Activated T-helper 1 cell treated with anti-CD3 and anti-CD28 coated beads, Interleukin-12 subunit alpha, Interleukin-12 subunit beta, Interleukin-2, Interleukin-4 antibody, amounts not matched to agents 30 ng/mL and 10 ng/mL and 1 ng/mL, durations not matched to agents 14 hours and 24 hours and 36 hours (primary cell): ENCODE measurements at places on chromosomes 13 and 19.

DNA sequence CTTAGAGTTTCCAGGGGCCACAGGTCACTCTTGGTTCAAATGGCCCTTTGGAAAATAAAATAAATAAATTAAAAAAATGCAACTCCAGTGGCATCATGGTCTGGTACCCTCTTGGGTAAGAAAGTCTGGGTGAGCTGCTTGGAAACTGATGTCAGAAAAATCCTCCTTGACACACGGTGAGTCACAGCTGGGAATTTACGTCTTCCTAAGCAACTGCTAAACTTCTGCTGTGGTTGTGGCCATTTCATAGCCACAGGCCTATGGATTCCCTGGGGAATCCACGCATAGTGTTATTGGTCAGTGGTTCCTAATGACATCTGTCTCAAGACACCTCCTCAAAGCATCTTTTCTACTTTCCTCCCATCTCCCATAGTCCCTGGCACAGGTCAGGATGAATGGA lies 220.8 kb downstream of the COG6 start:
- no peak for DNase-seq

GRCh38 chr13:97639236-97639635 lies 205.3 kb downstream of the RAP2A start:
- DNase-seq: no peak

DNA sequence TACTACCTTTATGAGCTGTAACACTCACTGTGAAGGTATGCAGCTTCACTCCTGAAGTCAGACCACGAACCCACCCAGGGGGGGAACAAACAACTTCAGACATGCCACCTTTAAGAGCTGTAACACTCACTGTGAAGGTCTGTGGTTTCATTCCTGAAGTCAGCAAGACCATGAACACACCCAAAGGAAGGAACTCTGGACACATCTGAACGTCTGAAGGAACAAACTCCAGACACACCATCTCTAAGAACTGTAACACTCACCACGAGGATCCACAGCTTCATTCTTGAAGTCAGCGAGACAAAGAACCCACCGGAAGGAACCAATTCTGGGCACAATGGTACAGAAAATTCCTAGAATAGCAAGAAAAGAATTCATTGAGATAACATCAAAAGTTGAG lies 1796.5 kb upstream of the MIR17HG start:
- no peak for DNase-seq

DNA sequence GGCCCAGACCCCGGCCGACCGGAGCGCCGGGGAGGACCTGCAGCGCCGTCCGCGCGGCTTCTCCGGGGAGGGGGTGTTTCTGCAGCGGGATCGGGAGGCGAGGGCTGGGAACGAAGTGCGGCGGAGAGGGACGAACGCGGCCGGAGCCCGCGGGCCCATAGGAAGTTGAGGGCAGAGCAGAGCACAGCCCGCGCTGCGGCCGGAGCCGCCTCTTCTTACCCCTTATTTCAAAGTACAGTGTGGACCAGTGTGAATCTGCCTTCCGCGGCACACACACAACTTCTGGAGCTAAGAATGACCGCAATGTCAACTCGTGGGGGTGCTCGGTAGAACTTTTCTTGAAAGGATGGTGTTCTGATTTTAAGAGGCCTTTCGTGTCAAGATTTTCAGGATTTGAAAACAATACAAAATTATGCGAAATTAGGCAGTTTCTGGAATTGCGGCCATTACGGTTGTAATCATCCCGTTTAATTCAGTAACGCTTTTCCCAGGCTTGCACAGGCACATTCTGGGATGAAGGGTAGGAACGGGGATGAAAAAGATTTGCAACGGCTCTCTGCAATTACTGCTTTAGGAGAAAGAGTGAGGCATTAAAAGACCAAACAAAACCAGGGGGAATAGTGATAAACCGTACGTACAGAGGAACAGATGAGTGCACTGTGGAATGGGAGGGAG lies 821 bp downstream of the TDRD3 start:
- DNase-seq: no peak

GRCh38 chr13:110470272-110471009 lies 91.1 kb downstream of the RAB20 start:
- DNase-seq: no peak

DNA sequence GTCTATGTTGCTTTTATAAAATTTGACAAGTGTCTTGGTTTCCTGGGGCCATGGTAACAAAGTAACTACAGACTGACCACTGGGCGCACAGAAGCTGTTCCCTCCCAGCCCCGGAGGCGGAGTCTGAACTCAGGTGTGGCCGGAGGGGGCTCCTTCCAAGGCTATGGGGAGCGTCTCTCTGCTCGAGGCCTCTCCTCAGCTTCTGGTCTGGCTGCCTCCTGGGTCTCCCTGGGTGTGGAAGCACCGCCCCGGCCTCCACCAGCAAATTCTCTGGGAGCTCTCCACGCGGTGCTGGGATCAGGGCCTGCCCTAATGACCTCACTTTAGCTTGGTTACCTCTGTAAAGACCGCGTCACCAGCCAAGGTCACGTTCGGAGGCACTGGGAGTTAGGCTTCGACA lies 45.7 kb upstream of the F7 start:
- DNase-seq: no peak

- no peak for DNase-seq
Measured at GRCh38 chr13:25329706-25330105, 28.3 kb downstream of the NUP58 start.

GRCh38 chr13:36509369-36509768 lies 77.1 kb downstream of the CCNA1 start:
- DNase-seq: no peak

DNA sequence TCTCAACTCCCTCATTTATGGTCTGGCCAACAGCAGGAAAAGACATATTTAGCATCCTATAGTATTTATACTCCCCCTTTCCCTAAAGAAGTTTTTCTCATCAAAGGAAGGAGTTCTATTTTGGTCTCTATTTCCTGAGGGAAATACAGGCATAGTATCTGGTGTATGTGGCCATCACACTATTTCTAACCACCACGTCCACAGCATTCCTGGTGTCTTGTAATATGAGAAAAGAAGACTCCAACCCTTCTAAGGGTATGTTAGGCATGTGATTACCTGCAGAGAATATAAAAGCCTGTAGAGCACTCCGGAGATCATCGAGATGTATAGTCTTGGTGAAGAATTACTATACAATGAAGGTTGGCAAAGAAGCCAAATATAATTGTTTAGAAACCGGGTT lies 137.4 kb downstream of the VWA8 start:
- DNase-seq: no peak

- DNase-seq: no peak
Measured at GRCh38 chr19:44939668-44940067, 2.4 kb upstream of the APOC4 start.

DNA sequence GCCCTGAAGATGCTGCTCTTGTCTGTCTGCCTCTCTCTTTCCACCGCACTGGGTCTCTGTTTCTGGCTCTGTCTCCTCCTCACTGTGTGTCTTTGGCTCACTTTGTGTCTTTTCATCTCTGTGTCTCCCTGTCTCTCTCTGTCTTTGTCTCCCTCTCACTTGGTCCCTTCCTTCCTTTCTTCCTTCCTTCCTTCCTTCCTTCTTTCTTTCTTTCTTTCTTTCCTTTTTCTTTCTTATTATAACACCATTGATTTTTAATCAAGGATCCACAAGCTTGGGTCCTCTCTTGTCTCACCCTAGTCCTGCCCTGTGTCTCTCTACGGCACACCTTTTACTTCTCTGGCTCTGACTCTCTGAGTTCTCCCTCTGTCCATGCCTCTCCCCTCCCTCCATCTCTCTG lies 14.3 kb downstream of the CD177 start:
- DNase-seq: no peak

DNA sequence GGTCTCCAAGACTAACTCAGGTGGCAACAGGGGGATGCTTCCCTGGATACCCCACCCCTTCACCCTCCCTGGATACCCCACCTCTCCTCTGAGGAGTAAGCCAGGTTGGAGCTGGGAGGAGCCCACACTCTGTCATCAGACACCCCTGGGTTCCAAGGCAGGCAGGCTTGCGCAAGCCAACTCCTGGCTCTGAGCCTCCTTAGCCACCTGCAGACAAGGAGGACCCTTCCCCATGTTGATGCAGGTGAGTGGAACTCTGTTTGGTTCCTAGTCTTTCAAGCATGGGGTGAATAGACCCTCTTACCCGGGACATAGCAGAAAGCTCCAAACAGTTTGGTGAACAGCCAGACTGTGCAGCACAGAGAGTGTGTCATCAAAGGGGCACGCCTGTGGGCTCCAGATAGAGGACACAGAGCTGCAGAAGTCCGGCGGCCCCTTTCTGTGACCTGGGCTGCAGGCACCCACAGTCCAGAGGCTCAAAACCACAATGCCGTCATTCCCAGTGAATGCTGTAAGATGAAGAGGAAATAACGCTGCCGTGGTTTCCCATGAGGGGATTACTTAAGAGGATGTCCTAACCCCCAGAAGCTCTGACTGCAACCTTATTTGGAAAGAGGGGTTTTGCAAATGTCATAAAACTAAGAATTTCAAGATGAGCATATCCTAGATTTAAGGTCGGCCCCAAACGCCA lies 12.1 kb upstream of the HAS1 start:
- no peak for DNase-seq

- DNase-seq: peak; percentile 88
Measured at GRCh38 chr19:53553865-53554791, 16.2 kb downstream of the ZNF331 start.

- no peak for DNase-seq
Measured at GRCh38 chr13:51066091-51066831, 44.8 kb downstream of the C13orf42 start.

- DNase-seq: no peak
Measured at GRCh38 chr19:58361900-58362271, 665 bp downstream of the ZNF497 start.

- no peak for DNase-seq
Measured at GRCh38 chr13:25905611-25906010, 146.2 kb downstream of the SHISA2 start.

- DNase-seq: no peak
Measured at GRCh38 chr13:36536546-36536945, 104.3 kb downstream of the CCNA1 start.

DNA sequence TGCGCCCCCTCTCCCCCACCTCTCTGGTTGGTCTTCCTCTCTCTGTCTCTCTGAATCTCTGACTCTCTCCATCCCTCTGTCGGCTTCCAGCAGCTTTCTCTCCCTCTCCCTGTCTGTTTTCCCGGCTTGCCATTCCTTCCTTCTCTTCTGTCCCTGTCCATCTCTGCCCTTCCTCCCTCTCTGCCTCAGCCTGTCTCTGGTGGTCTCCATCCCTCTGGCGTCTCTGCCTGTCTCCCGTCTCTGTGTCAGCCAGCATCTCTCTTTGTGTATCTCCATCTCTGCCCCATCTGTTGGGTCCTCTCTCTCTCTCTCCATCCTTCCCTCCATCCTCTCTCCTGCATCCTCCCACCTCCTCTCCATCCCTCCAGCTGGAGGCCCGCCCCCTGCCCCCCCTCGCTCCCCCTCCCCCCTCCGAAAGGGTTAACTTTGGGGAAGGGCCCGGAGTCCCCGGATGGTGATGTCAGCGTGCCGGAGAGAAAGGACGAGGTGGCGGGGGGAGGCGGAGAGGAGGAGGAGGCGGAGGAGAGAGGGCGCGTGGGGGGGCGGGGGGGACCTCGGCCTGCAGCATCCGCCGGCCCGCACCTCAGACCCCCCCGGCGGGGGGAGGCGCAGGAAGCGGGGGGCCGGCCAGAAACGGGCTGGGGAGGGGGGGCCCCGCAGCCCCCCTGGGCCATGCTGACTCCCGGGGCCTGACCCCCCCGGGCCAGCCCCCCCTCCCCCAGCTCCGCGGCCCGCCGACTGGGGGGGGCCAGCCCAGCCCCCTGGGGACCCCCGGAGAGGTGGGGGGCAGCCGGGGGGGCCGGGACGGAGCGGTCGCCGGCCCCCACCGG lies at the start of gene BRSK1:
TSS of gene BRSK1 (plus strand) at position 450 of the 830 bp plus-strand sequence. CDS start 446 bp downstream, outside the sequence.
- peak; percentile 34 for DNase-seq

DNA sequence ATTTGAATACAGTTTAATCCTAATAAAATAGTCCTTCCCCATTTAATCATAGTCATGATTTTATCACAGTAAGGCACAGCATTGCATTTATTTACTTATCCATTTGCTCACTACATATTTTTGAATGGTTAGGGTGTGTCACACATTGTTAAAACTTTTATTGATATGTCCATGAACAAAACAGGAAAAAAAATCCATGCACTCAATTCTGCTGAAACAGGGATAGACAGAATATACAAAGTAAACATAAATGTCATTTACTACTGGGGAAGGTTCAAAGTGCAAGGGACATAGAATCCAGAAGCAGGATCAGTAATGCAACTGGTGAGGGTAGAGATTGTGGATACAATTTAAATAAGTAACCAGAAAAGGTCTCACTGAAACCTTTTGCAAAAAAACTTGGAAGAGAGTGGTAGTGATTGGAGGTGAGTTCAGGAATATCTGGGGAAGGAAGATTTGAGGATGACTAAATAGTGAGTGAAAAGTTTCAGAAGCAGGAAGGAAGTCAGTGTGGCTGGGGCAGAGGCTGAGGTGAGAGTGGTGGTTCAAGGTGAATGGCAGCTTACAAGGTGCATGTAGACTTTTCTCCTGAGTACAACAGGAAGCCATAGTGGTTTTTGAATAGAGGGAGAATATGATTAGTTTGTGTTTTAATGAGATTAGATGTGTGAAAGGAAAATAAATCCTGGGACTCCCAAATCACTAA lies 387.2 kb upstream of the ATXN8OS start:
- DNase-seq: no peak

DNA sequence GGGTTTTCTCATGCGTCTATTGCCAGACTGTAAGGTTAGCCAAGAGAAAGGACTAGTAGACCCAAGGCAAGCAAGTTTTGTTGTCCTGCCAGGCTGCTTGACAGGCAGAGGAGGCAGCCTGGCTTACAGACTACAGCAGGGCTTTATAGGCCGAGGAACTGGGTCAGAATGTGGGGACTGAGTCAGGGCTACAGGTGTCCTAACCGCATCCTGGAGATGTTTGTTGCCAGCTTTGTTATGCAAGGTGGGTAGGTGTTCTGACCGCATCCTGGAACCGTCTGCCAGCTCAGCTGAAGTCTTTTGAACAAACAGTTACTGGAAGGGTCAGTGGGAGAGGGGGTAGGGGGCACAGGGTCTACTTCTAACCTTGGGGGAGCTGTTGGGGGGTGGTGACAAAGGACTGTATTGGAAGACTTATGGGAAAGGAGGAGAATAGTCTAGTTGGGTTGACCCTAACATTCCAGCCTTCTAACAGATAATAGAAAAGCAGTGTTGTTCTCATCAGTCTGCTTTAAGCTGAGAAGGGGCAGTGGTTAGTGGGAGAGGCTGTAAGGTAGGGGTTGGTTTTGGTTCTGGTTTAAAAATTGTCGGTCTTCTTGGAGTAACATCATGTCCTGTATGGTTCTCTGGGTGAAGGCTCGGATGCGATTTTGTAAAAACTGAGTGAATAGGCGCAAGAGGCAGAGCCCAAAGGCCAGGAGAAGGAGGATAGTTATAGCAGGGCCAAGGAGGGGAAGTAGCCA lies 913.8 kb upstream of the SLITRK5 start:
- DNase-seq: no peak

DNA sequence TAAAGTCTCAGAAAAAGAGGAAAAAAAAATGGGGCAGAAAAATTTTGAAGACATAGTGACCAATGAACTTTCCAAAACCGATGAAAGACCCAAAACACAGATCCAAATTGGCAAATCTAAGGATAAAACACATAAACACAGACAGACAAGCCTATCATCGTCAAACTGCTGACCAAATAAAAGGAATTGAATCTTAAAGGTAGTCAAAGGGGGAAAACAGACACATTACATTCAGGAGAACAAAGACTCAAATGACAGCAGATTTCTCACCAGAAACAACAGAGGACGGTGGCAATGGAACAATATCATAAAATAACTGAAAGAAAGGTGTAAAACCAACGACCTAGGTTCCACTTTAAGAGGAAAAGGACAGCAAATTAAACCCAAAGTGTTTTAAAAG lies 10.2 kb downstream of the RBM26 start:
- no peak for DNase-seq
